ENCODE measurements at places on chromosomes 5 and 9.

- DNase-seq: no peak
Observed at GRCh38 chr9:4174546-4175175, 125.2 kb downstream of the GLIS3 start.

DNA sequence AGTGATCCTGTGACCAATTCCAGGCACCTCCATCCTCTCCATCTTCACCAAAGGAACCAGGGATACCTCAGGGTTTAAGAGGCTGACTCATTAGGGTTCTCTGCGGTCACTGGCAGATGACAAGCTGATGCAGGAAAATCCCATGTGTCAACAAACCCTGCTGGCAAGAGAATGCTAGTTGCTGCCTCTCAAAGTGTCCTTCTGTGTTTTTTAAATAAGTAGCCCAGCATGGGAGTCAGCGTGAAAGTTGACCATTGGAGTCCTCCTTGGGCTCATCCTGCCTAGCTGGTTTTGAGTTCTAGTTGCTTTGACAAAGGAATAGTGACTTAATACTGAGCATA lies 200.2 kb downstream of the SLIT3 start:
- DNase-seq: no peak

GRCh38 chr5:67032921-67033664 lies 163.5 kb downstream of the CD180 start:
- no peak for DNase-seq

DNA sequence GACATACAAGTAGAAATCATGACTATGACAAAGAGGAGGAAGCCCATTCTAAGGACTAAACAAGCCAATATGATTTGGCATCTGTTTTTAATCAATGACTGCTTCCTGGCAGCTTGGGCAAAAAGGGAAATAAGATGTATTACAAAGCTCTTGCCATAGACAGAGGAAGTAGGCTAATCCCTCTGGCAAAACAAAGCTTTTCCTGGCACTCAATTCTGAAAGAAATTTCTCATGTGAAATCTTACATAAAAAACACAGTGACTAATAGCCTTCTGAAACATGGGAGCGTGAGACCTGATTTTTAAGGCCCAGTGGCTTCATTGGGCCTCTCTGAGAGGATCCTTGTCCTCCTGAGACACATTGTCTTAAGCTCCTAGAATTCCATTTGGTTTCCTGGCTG lies 93.6 kb downstream of the COL23A1 start:
- DNase-seq: no peak

- no peak for DNase-seq
Observed at GRCh38 chr9:6006749-6007057, 8.7 kb downstream of the RANBP6 start.

DNA sequence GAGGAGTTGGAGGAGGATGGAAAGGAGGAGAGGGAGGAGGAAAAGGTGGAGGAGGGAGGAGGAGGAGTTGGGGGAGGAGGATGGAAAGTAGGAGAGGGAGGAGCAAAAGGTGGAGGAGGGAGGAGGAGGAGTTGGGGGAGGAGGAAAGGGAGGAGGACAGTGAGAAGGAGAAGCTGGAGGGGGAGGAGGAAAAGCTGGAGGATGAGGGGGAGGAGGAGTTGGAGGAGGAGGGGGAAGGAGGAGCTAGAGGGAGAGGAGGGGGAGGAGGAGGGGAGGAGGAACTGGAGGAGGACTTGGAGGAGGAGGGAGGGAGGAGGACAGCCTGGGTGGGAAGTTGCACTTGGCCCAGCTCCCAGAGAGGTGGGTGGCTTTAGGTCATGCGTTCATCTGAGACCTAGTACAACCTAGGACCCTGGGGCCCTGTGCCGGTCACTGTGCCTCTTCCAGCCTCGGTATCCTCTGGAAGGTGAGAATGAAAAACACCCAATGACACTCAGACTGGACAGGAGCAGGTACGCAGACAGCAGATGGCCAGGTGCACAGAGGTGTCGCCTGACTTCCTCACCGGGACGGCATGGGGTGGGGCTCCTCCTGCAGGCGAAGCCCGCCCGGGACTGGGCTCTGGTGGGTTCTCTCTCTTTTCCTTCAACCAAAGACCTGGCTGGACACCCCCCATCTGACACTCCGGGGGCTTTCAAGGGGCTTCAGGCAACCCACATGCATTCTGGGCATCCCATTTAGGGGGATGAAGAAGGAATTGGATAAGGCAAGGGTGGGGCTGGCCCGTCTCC lies 12.2 kb upstream of the SLC2A6 start:
- DNase-seq: no peak

Measured in activated CD8-positive, alpha-beta memory T cell treated with anti-CD3 and anti-CD28 coated beads for 48 hours (primary cell).